ENCODE measurements at places on chromosomes 1 and 21.

GRCh38 chr1:2242814-2243725 is 15.0 kb downstream of the SKI start:
- DNase-seq, result no peak

- no peak for DNase-seq
Observed at GRCh38 chr1:38662126-38662525, 197.4 kb downstream of the RRAGC start.

DNA sequence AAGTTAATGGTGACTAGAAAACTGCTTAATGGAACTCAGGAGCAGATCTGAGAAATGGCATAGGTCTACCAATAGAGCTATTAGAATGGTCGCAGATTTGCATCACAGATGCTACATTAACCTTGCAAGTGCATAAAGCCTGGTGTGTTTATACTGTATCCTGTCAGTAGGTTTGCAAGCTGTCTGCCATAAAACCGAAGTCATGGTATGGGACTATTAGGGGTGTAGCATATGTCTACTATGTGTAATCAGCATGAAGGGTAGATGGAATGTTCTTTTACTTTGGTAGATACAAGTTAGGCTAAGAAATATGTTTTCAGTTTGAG is 574.2 kb upstream of the ADGRL2 start:
- no peak for DNase-seq

GRCh38 chr1:218463194-218464156 is 118.3 kb downstream of the TGFB2 start:
- DNase-seq, result no peak

DNA sequence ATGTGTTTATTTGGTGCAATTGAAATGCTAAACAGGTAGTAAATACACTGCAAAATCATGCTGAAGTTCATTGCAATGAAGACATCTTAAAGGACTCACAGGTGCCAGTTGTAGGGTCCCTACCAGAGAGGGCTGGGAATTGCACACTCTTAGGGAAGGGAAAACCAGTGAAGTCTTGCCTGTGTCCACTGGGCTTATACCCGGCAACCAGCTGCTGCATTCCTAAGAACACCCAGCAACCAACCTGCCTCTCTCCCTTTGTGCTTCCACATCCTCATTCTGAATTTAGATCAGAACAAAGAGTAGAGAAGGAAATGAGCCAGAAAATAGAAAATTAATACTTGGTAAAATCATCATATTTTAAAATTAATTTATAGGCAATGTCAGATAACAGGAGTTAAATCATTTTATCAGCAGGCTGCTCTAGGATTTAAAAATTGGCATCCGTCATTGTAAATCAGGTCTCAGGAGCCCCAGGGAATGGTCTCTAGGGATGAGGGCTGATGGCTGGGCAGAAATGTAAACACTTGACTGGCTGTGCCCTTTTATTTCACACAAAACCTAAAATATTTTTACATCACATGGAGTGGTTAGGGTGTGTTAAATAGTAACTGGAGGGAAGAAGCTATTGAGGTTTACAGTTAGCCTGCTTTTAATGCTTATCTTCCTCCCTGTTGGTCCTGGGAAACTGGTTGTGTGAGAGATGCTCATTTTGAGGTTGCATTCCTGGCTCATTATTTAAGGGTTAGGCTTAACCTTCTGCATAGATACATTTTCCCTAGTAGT is 31.3 kb downstream of the PTGFRN start:
- DNase-seq, result no peak
